Right ventricle myocardium superior (tissue), 1 donor: ENCODE measurements at places on chromosomes 7 and 10. TPM values are rescaled to one million over a fixed set of nuclear protein-coding genes. Genes with fewer than 3 reads are reported as not detected.

Gene RAMP3
- total RNA-seq = 31.2 TPM

DNA sequence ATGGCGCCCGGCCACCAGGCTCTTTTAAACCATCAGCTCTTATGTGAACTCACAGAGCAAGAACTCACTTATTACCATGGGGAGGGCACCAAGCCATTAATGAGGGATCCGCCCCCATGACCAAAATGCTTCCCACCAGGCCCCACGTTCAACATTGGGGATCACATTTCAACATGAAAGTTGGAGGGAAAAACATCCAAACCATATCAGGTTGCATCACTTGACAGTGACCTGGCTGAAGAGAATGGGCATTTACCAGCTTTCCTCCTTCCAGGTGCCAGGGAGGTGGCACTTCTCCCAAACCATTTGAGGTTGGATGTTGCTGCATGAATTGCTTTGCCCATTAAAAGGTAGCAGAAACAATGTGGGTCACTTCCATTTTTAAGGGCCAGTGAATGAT is 115.6 kb upstream of the TNS3 start:
- DNase-seq = no peak

GRCh38 chr7:98283127-98283886 is 1.8 kb downstream of the BRI3 start:
- DNase-seq = peak; percentile 67

DNA sequence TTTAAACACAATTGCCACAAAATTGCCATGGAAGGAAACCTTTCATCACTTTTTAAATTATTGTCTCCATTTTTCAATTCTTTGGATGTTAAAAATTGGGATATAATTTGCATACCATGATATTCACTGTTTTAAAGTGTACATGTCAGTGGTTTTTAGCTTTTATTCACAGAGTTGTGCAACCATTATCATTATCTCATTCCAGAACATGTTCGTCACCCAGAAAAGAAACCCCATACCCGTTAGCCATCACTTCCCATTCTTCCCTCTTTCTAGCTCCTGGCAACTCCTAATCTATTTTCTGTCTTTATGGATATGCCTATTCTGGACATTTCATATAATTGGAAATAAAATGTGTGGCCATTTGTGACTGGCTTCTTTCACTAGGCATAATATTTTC is 260.3 kb upstream of the FERD3L start:
- DNase-seq = no peak

DNA sequence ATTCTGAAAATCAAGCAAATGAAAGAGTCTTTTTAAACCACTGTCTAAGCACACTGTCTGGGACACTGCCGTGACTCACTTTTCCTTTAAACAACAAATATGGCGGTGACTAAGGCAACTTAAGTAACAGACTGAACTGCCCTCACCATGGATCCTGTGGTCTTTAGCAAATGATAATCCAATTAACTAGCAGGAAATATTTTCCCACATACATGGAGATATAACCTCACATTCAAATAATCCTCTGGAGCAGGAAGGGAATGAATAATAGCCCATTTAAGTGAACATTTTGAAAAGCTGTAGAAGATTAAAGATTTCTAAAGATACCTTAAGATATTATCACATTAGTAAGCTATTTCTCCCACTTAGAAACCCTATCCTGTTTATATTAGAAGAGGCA is 40.3 kb upstream of the LRRC17 start:
- DNase-seq = no peak

DNA sequence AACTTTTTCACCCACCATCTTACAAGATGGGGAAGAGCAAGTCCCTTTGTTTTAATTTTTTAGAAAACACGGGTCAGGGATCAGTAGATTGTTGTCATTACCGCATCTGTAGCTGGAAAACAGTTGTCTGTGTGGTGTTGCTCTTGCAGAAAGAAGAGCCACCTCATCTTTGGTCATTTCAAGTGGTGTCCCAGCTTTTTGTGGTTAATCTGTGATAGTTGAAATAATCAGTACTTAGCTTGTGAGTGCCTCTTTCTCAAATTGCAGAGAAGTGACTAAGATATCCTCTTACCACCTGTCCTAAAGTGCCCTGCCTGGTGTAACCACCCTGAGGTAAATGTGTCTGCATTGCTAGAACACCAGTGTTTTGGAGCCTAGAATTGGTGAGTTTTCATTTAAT is 5.5 kb downstream of the PRPF18 start:
- no peak for DNase-seq
